Central memory CD4-positive, alpha-beta T cell (primary cell): ENCODE measurements at places on chromosomes 5 and 9.

GRCh38 chr9:106020186-106020585 is 325.8 kb downstream of the TMEM38B start:
- no peak for DNase-seq

- no peak for DNase-seq
Observed at GRCh38 chr9:116813031-116813300, 125.9 kb downstream of the TRIM32 start.

- DNase-seq: no peak
Observed at GRCh38 chr9:137397675-137398423, 25.1 kb downstream of the EXD3 start.

DNA sequence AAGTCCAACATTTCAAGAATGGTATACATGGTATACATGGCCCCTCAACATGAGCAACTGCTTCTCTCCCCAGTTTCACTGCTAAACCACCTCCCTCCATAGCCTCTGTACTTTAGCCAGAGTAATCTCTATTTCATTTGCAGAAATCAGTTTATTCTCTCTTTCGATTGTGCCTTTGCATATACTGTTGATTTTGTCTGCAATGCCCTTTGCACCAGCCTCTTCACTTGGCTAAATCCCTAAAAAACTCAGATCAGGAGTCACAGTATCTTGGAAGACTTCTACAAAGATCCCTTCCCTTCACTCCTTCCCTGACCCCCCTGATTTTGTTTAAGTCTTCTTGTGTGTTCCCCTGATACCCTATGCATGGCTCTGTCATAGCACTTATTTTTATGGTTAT is 4.9 kb upstream of the CCNG1 start:
- no peak for DNase-seq

- DNase-seq: no peak
Observed at GRCh38 chr5:3843706-3844105, 248.1 kb downstream of the IRX1 start.
